Cerebellar nuclear complex (tissue), 1 donor: ENCODE measurements at places on chromosomes 16 and 17.

DNA sequence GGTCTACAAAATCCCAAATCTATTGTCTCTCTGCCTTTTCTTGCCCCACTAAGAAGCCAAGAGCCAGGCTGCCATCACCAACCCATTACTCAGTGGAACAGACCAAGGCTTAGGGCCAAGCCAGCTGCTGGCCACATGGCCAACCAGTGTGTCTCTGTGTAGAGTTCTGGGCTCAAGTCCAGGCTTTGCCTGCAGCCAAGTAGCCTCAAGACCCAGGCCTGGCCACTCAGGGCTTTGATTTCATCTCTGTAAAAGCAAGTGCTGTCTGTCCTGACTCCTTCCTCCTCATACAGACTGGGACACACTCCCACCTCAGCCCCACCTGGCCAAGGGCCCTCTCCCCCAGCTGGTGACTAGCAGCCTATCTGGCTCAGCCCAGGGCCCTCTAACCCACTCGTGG lies 14.6 kb downstream of the SREBF1 start:
- no peak for DNase-seq

- DNase-seq: no peak
These were observed 59.1 kb downstream of the SSH2 start for GRCh38 chr17:29870836-29871465.

- no peak for DNase-seq
These were observed 1.1 kb upstream of the KPNA2 start for GRCh38 chr17:68034452-68034776.

DNA sequence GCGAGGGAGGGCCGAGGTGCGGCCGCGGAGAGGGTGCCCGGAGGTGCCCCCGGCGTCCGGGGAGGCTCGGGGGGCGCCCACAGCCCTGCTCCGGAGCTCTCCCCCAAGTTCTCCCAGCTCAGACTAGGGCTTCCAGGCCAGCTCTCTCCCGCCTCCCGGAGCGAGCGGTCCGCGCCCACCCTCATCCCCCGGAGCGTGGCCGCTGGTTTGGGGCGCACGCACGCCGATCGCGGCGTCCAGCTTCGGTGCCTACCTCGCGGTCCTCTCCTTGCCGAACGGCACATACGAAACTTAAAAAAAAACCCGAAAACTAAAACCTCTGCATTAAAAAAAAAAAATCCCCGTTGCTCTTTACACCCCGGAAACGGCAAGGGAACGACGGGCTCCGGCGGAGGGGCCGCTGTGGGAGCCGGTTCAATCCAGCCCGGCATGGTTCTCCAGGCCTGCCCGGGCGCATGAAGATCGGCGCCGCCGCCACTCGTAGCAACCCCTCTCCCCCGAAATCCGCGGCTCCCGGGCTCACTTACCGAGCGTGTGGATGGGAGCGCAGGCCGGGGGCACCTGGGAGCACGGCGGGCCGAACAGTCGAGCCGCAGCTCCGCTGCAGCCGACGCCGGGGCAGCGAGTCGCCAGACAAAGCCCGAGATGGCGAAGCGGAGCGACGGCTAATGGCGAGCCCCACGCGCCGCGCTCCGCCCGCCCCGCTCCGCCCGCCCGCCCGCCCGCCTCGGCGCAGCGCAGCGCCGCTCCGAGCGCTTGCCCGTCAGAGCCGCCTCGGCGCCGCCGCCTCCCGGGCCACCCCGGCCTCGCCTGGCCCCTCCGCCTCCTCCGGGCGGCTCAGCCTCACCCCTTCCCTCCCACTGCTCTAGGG lies 973 bp upstream of the UBTF start:
- no peak for DNase-seq

GRCh38 chr17:2251098-2251497 lies 52.5 kb downstream of the SMG6 start:
- DNase-seq: no peak

DNA sequence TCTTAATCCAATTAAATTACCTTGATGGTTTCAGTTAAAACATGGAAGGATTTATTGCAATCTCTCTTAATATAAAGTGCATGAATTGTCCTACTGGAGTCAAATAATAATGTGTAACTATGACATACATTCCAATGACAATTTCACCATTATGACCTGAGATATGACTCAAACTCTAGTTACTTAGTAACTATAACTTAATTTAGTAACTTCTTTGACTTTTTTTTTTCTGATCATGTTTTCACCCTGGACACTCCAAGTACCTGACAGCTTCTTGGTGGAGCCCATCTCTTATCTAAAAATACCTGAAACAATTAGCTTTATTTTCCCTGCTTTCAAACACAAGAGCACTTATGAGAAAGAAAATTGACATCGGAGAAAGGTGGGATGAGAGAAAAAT lies 123.7 kb downstream of the STX8 start:
- no peak for DNase-seq

DNA sequence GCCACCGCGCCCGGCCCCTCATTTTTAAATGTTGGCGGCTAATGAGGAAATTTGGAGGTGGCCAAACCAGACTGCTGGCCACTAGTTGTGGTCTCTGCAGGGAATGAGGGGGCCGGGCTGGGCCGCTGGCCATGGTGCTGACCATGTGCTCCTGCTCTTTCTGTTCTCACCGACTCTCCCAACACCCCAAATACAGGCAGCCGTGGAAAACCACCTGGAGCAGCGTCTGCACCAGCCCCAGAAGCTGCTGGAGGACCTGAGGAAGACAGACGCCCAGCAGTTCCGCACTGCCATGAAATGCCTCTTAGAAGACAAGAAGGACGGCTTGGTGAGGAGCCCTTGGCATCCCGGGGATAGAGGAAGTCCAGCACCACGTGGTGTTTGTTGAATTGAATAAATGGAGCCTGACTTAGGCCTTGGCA lies 21.3 kb downstream of the OTOA start:
- no peak for DNase-seq

DNA sequence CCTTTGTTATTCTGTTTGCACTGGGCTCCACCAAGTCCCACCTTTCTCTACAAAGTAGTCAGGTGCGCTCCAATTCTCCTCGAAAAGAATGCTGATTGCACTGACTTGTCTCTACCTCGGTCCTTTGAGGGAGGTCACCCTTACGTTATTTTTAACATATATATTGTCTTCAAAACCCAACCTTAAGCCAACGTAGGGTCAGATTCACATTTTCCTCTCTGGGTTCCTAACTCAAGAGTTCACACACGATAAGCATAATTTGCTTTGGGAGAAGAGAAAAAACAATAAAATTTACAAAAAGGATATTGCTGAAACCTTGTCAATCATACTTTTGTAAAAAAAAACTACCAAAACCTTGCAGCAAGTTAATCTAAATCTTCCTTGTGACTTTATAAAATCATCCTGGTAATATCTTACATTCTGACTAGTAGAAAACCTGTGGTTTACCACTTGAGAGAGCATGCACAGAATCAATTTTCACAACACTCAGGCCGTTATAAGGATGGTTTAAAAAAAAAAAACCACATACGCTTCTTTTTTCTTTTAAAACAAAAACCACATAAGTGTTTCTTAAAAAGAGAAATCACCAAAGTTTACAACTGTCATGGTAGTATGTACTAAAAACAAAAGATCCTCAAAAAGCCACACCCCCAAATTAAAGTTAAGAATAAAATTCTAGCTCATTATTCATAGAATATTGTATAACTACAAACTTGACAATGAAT lies 72.2 kb upstream of the TRAP1 start:
- DNase-seq: no peak

DNA sequence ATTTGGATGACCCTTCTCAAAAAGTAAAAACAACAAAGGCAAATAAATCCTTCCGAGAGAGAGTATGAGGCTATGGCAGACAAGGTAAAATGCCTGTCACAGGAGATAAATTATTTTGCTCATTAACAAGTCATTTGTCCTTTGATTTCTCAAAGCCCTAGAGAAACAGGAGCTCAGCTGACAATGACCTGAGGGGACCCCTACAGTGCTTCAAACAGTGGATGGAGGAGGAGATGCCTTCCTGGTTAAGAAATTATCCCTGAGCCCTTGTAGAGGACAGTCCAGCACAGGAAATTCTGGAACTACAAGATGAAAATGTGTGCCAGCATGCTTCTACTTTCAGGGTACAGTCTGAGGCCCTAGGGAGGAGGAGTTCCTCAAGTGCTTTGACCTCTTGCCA lies 24.0 kb upstream of the RHBDL3 start:
- DNase-seq: no peak

GRCh38 chr16:67246081-67246755 lies 1.1 kb downstream of the FHOD1 start:
- DNase-seq: no peak

DNA sequence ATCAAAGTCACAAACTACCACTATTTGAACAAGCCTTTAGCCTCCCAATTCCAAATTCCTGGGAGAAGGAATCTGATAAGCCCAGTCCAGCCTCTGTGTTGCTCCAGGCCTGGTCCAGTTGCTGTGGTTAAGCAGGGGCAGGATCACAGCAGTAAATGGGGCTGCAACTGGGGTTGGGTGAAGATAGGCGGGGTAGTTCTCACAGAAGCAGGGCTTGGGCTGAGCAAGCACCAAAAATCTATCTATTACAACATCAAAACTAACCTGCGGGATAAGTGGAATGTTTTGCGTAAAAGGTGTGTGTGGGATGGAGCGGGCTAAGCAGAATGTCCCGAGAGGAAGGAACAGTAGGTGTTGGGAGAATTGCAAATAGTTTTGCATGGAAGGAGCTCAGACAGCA lies 23.0 kb upstream of the RNF135 start:
- no peak for DNase-seq

- no peak for DNase-seq
These were observed 17.8 kb upstream of the TMEM219 start for GRCh38 chr16:29943846-29944799.

DNA sequence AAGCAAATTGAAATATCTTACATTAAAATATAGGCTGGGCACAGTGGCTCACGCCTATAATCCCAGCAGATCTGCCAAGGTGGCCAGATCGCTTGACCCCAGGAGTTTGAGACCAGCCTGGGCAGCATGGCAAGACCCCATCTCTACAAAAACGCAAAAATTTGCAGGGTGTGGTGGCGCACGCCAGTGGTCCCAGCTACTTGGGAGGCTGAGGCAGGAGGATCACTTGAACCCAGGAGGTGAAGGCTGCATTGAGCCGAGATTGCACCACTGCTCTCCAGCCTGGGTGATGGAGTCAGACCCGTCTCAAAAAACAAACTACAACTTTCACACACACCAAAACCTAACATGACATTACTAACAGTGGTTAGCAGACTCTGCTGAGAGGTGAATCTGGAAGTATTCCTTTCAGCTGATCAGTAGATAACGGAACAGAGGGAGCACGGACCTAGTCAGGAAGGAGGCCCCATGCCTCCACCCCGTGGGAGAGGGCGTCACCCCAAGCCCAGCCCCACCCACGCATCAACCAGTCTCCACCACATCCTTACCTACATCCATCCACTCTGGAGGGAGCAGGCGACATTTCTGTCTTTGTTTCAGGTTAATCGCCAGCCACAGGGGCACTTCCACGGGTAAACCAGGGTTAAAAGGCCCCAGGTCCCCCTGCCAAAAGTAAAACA lies 1.7 kb downstream of the GINS2 start:
- DNase-seq: no peak

DNA sequence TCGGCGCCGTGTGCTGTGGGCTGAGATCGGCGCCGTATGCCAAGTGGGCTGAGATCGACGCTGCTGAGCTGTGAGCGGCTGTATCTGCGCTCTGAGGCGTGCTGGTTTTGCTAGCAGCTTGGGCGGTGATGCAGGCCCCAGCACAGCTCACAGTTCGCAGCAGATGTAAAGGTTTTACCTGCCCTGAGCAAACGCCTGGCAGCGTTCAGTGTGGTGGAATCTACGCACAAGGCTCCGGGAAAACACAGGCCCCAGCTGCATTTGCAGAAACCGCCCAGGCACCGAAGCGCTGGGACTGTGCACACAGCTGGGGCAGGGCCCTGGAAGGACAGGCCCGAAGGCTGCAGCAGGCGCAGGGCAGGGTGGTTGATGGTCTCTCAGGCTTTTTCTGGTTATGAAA lies 8.0 kb upstream of the ZNF469 start:
- DNase-seq: no peak

GRCh38 chr17:72068643-72069042 lies 52.2 kb upstream of the SOX9 start:
- no peak for DNase-seq

DNA sequence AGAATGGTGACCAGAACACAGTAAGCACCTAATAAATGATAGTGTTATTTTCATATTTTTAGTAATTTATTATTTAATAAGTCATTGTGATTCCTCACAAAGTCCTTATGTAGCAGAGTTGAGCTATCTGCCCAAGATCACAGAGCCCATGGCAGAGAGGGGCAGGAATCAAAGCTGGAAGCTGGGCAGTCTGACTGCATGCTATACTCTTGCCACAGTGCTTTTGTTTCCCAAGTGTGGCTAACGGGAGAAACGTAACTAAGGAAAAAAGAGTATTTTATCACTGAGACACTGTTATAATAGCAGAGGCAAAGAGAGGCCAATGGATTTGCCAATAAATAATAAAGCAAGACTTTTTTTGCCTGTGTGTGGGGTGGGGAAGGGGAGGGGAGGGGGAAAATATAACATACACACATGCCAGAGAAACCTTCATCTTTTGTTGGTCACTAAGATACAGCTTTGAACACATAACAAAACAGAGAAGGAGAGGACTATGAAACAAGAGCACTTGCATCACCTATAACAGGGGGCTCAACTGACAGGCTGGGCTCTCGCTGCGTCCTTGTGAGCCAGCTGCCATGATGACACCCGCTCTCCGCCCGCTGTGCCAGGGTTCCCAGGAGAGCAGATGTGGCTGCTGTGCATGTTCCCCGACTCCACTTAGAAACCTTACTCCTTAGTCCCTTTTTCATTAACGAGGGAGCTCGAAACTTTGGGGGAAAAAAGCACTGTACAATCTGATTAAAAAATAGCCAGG lies 10.1 kb downstream of the CSNK2A2 start:
- no peak for DNase-seq

- DNase-seq: no peak
These were observed 108.2 kb downstream of the VAT1L start for GRCh38 chr16:77896415-77897128.

DNA sequence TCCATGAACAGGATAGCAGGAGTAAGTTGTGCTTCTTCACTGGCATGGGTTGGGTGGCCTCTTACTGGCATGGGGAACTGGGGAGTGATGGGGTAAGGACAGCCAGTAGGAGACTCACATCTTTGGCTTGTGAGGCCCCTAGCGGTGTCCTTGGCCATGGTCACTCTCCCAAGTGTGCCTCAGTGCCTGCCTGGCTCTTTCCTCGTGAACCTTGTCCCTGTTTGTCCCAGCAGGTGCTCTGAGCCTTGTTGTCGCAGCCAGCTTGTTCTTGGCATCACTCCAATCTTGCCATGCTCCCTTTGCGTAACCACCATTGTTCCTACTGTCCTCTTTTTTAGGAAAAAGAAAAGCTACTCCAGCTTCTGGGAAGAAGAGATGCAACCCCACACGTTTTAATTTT lies 53.6 kb upstream of the SDK2 start:
- DNase-seq: no peak

DNA sequence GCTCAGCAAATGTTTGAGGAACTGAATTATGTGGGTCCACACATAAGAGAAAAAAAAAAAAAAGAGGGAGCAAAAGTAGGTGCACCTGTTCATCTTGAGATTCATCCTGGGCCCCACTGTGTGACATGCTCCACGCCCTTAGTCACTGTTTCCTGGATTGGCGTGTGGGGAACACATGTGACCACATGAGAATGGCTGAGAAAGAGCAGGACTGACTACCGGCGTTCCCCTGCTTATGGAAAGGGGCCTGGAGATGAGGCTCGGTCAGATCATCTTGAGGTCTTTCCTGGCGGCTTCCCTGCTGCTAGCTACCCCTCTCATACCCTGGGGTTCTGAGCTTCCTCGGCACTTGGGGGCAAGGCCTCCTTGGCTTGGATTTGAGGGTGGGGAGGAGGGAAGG lies 3.9 kb downstream of the DEXI start:
- DNase-seq: no peak

GRCh38 chr16:87076950-87077749 lies 240.0 kb downstream of the C16orf95 start:
- no peak for DNase-seq
